T47D (cell line): ENCODE measurements at places on chromosomes 5 and 9.

DNA sequence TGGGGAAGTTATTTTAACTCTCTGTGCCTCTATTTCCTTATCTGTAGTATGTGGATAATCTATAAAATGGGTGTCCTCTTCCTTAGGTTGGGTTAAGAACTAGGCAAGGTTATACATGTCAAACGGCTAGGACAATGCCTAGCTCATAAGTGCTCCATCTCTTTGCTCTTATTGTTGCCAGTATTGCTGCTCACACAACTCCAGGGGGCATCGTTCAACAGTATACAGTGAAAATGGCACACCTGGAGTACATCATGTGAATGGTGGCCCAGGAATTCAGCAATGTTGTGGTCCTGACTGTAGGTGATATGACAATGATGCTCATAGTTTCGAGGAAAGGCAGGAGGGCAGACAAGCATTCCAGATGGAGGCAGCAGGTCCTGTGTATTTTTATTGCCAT lies 30.1 kb downstream of the SLIT3 start:
- DNase-seq = no peak

DNA sequence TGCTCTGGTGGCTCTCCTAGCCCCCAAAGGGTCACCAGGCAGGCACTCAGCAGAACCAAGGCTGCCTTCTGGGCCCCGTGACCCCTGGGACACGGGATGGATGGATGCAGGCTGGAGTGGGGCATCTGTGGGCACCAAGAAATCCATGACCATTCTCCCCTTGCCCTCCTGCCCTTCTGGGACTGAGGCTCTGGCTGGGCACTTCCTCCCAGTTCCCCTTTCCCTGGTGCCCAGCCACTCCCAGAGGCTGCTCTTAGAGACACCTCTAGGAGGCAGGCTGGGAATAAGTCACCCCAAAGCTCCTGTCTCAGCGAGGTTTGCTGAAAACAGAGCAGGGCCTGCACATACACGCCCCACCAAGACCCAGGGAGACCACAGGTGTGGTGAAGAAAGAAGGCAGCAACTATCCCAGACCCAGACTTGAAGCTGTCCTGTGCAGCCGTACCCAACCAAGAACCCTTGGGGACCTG lies 943 bp downstream of the STING1 start:
- peak; percentile 25 for DNase-seq

DNA sequence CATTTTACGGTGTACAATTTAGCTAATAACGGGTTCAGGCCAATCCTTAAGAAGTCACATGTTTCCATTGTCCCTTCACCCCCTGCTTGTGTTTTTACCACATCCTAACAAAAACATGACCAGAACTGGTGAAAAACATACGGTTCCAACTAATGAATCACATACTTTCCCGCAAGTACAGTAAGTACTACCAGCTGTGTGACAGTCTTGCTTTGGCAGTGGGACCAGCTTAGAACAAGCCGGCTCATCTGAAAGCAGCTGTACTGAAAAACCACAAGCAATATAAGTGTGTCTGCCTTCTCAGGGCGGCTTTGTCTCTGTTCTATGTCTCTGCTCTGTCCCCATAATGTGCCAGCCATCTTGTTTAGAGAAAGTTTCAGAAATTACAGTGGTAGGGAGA lies 242.5 kb downstream of the BNC2 start:
- DNase-seq = no peak

DNA sequence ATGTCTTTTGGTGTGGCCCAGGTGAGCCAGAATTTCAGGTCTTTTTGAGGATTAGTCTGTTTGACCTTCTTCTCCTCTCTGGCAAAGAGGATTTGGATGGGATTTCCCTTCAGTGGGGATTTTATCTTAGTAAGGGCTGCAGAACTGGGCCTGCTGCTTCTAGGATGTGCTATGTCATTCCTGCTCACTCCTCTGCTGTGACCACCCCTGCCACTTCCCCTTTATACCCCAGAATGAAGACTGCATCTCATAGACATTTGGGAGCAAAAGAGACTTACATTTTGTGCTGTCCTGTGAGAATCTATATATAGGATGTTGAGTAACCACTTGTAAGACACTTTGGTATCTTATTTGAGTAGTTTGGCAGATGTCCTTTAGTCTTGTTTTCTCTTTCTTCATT lies 76.2 kb downstream of the ARHGAP26 start:
- no peak for DNase-seq

- DNase-seq = no peak
Measured at GRCh38 chr5:54243483-54244080, 66.8 kb downstream of the ARL15 start.

DNA sequence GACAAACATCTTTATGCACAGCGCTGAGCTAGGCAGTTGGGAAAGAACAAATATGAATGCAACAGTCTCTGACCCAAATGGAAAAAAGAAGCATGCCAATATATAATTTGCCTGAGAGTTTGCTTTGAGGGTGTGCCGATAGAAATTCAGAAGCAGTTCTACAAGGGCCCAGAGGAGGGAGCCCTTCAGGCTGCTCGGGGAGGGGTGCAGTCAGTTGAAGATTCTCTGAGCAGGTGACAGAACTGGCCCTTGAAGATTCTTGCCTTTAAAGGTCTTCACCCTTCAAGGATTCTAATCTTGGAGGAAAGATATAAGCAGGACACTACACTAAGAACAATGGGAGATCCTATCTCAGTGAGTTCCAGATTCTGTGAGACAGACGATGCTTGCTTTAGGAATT lies 3.7 kb upstream of the PAPPA start:
- peak; percentile 58 for DNase-seq

DNA sequence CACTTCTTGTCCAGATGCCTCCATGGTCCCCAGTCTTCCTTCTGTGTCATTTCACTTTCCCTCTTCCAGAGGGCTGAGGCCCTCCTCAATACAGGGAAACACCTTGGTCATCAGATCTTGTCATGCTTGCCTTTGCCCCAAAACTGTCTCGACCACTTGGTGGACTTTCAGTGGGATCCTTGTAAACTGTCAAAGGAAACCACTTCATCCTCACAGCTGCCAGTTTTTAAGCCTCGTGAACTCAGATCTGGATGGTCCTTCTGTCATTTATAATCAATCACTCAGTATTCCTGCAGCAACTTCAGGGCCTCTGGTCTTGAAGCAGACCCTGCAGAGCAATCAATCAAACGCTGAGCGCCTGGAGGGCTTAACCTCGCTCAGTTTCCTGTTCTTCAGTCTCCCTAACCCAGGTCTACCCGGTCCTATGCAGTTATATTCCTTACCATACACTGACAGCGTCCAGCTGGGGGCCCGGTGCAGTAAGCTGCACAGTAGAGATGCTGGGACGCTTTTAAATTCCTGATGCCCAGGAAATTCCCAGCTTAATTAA lies 74.6 kb downstream of the GOLPH3 start:
- no peak for DNase-seq

DNA sequence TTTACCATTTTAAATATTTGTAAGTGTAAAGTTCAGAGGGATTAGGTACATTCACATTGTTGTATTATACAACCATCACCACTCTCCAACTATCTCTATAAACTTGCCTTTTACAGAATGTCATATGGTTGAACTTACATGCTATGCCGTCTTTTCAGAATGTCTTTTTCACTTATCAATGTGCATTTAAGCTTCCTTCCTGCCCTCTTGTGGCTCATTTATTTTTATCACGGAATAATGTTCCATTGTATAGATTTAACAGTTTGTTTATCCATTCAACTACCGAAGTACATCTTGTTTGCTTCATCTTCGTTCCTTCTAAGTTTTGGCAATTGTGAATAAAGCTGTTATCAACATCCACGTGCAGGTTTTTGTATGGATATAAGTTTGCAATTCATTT lies 133.3 kb upstream of the C6 start:
- DNase-seq = no peak

DNA sequence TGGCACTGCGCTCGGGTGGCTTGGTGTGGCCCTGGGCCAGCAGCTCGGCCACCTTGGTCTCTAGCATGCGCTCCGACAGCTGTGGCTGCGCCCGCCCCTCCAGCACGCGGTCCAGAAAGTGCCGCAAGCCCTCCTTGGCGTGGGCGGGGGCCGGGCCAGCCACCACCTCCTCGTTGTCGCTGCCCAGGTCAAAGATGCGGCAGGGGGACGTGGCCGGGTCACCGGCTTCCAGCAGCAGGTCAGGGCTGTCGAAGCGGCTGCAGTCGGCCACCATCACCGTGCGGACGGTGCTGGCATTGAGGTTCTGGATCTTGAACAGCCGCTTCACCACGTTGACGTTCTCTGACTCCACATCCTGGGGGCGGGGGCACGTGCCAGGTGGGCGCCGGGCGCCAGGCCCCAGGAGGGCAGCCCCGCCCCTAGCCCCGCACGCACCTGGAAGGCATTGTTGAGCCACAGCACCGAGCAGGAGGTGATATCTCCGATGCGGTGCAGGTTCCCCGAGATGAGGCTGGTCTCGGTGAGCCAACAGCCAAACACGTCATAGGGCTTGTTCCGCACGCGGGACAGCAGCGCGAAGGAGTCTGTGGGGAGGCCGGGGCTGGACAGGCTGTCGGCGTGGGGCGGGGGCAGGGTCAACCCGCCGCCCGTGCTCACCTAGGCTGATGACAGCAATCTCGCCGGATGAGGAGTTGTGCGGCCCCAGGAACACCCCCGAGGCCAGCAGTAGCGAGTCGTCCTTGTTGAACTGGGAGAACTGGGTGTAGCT lies 2.2 kb downstream of the FBXW5 start:
- no peak for DNase-seq
